ENCODE measurements at places on chromosomes 7 and 10. TPM values are rescaled to one million over a fixed set of nuclear protein-coding genes. Genes with fewer than 3 reads are reported as not detected.

The BAG3 gene
- 151 TPM for total RNA-seq

The PRTFDC1 gene
- 9.1 TPM for total RNA-seq

The HABP2 gene
- total RNA-seq, result not detected

The CALN1 gene
- total RNA-seq, result not detected

The BRAT1 gene
- 16.5 TPM for total RNA-seq

The VSTM4 gene
- total RNA-seq, result 12.2 TPM

The TFR2 gene
- not detected for total RNA-seq

The OR13A1 gene
- not detected for total RNA-seq

The ATP5F1C gene
- 777 TPM for total RNA-seq

The TMEM176A gene
- total RNA-seq, result 30.1 TPM

The ADARB2 gene
- 0.22 TPM for total RNA-seq

The NOD1 gene
- total RNA-seq, result 6.9 TPM

The OGDHL gene
- 4.1 TPM for total RNA-seq

The ZNF438 gene
- total RNA-seq, result 13.9 TPM

The PHYH gene
- total RNA-seq, result 177 TPM

The CCZ1 gene
- total RNA-seq, result 43.2 TPM

The CACNA2D1 gene
- 48.1 TPM for total RNA-seq

The PRKCQ gene
- total RNA-seq, result 0.12 TPM

The SFTPA1 gene
- total RNA-seq, result 0.17 TPM

The ZNF365 gene
- total RNA-seq, result not detected

The SAMD8 gene
- 23.1 TPM for total RNA-seq

The FZD8 gene
- total RNA-seq, result 8.2 TPM

The NANOS1 gene
- 8.7 TPM for total RNA-seq

The CALHM1 gene
- total RNA-seq, result not detected

The ELFN1 gene
- 12.0 TPM for total RNA-seq

The ACBD7 gene
- total RNA-seq, result not detected

The NXPH1 gene
- total RNA-seq, result not detected

The STRIP2 gene
- total RNA-seq, result 23.3 TPM

The IRF5 gene
- total RNA-seq, result 2.9 TPM

The BLOC1S2 gene
- total RNA-seq, result 18.2 TPM

The CAV2 gene
- total RNA-seq, result 204 TPM
